ENCODE measurements at places on chromosomes 7 and 10. TPM values are rescaled to one million over a fixed set of nuclear protein-coding genes. Genes with fewer than 3 reads are reported as not detected.

GRCh38 chr7:15853832-15854470 lies 167.5 kb upstream of the MEOX2 start:
- DNase-seq, result no peak

Gene NUDT13
- total RNA-seq, result 2.4 TPM

Gene HTR5A
- total RNA-seq, result 0.11 TPM

DNA sequence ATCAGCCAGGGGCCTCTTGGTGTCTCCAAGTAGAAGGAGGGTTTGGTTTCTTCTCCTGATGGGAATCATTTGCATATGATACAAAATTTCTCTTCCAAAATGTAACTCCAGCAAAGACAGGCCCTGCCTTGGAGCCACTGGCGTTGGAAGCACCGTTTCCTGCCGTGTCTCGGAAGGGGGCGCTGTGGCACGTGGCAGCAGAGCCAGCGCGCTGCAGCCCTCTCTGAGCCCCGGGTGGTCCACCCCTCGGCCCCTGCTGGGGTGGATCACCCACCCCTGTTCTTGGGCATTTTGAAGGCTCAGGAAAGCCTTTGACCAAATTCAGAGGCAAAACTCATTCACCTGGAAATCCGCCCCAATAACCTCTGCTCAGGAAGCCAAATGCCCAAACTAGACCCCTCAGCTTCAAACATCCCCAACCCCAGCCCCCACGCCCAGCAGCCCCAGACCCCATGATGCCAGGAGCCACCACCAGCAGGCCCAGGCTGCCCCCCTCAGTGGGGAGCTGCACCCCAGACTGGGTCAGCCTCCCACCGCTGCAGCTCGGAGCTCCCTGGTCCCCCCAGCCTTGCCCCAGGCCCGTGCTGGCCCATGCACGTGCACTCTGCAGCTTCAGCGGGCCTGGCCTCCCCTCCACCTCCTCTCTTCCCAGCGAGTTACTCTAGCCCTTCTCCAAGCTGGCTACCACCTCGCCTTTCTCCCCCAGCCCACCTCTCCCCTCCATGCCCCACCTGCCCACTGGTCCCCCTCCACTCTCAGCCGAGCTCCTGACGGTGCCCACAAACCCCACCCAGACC lies 29.5 kb upstream of the ELFN1 start:
- peak; percentile 53 for DNase-seq

DNA sequence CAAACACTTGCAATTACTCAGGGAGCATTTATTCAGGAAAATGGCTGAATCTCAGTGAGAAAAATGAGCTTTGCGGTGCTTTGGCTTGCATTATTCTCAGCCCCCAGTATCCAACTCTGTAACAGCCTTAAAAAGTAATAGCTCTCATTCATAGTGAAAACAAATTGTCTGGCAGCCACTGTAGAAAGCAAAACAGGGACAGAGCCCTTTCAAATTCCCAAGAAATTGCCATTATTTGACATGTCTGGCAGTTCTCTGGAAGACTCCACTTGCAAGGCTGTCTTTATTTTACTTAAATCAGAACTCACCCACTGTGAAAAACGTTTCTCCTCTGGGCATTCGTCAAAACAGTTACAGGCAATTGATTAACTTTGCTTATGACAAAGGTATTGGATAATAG lies 122.5 kb downstream of the NPSR1 start:
- DNase-seq, result no peak
